ENCODE measurements at places on chromosomes 16 and 17.

GRCh38 chr16:55713103-55713502 lies 57.3 kb downstream of the SLC6A2 start:
- DNase-seq, result no peak

DNA sequence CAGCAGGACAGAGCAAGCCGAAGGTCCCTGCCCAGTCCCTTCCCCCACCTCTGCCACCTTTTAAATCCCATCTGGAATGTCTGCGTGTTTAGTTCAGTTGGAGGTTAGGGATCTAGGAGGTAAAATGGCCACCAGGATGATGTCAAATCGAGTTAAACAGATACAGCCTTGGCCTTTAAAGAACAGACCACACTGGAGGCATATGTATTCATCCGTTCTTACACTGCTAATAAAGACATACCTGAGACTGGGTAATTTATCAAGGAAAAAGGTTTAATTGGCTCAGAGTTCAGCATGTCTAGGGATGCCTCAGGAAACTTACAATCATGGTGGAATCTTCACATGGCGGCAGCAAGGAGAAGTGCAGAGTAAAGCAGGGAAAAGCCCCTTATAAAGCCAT lies 167.8 kb upstream of the CACNG5 start:
- DNase-seq, result no peak

DNA sequence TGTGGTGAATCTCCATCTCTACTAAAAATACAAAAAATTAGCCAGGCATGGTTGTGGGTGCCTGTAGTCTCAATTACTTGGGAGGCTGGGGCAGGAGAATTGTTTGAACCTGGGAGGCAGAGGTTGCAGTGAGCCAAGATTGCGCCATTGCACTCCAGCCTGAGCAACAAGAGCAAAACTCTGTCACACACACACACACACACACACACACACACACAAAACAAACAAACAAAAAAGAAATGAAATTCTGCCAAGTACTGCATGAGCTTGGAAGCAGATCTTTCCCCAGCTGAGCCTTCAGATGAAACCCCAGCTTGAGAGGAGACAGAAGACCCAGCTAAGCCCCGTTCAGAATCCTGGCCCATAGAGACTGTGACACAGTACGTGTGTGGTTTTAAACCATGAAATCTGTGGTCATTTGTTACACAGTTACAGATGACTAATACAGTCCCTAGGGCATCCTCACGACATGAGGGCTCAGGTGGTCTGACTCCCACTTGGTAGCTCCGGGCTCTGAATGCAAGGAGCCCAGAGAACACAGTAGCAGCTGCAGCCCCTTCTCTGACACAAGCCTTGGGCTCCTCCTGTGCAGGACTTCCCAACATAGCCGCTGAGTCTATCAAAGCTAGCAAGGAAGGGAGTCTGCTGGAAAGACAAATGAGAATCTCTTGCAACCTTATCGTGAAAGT lies 132.8 kb downstream of the SEC14L1 start:
- DNase-seq, result no peak

DNA sequence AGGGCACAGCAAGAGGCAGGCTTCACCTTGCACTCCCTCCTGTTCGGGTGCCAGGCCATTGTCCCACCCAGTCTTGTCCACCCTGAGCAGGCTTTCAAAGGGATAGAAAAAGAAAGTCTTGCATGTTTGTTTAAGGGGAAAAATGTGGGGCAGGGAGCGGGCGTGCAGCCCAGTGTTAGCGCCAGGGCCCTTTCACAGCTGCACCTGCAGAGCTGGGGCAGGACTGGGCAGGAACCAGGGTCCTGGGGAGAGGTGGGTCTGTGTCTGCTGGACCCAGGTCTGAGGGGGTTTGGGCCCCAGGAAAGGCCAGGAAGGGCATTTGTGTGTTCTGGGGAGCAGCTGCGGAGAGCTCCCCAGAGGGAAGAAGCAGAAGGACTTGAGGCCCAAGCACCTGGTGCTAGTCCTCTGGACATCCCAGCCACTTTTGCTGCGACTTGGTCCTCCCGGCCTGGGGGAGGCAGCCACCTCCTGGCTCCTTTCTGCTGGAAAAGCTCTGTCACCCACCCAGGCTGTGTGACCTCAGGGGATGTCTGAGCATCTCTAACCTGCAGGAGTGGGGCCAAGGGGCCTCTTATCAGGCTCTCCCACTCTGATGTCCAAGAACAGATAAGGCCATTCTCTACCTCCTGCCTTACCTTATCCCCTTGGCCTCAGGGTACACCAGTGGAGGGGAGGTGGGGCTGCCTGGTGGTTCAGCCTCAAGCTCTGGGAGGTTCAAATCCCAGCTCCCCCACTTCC lies 44.7 kb downstream of the PSME3IP1 start:
- DNase-seq, result no peak

DNA sequence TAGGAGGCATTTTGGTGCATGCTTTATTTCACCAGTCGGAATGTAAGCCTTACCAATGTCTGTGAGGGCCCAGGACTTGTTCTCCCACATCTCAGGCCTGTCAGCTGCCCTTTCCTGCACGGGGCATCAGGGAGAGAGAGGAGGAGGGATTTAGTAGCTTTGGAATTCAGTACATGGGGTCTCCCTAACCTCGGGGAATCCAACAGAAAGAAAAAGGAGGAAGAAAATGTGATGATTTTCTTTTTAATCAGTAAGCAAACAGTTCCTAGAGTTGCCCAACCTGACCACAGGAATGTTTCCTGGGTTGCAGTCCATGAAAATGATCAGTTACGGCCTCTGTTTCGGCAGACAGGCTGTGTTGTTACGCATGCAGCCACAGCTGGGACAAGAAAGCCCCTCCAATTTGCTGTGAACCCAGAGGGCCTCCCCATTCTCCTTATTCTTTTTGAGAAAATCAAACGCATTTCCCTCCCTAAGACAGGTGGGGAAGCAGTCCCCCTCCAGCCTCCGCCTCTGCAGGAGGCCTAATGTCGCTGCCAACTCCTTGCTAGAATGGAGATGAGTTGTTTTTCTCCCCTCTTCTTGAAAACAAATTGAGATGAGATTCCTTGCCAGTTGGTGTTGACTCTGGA lies 53.1 kb upstream of the TANGO6 start:
- DNase-seq, result no peak

GRCh38 chr16:29809031-29809747 lies 2.8 kb upstream of the PRRT2 start:
- DNase-seq, result peak; percentile 21

GRCh38 chr17:44049294-44050060 lies 17.0 kb downstream of the LSM12 start:
- no peak for DNase-seq

DNA sequence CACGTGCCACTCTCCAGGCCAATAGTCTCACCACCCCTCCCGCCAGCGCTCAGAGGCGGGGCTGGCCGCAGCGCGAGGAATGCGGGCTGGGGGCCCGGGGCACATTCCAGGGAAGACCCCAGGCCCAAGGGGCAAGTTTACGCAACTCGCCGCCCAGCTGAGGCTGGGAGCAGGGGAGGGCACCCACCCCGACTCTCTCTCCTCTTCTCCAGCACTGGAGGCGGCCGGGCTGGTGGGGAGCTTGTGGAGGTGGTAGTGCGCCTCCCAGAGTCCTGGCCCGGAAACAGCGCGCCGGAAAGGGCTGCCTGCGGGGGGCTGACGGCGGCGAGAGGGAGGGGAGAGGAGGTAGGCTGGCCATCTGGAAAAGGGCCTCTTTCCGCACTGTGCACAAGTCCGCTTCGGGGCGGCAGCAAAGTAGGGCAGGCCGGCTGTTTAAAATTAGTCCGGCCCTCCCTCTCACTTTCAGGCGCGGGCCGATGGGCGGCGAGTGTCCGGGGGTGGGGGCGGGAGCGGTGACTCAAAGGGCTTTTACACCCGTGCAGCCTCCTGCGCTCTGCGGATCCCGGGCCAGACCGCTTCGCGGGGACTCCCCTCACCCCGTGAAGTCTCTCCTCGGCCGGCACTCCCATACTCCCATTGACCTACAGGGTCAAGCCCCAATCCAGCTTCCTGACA lies 1.1 kb downstream of the FHOD1 start:
- DNase-seq, result peak; percentile 75

GRCh38 chr16:84486551-84487235 lies 17.8 kb downstream of the MEAK7 start:
- DNase-seq, result no peak

- no peak for DNase-seq
These were observed 38.2 kb downstream of the USP32 start for GRCh38 chr17:60353773-60354172.

DNA sequence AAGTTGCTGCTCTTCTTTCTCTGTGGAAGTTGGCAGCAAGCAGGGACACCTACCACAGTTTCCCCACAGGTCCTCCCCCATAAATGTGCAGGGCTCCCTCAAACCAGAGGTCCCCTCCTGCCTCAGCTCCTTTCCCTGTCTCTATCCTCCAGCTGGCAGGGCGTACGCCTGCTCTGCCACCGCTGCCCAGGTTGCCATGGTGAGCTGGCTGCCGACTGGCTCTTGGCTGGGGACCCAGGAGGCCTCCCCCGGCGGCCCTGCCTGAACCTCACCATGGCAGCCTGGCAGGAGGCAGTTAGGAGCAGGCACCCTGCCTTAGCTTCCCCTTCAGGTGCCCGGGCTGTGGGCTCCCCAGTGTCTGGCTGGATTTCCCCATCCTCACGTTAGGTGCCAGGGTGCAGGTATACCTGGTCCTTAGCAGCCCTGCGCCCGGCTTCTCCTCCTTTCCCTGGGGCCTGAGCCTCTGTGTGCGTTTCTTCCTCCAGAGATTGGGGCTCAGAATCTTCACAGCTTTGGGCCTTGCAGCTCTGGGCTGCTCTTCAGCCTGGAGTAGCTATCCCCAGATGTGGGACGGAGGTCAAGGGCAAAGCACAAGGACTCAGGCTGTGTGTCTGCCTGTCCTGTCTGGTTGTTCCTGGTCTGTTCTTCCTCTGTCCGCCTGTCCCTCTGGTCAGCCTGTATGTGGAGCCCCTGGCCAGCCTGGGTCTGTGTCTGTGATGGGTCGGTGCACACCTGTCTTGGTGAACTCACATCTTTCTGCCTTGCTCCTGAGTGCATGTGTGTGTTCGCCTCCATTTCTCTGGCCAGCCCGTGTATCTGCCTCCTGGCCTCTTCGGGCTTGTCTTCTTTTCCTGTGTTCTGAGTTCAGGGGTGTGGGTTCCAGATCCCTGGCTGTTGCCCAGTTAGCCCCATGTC lies 15.7 kb downstream of the GJD3 start:
- DNase-seq, result no peak

GRCh38 chr17:70074236-70074830 lies 692 bp upstream of the KCNJ16 start:
- peak; percentile 41 for DNase-seq

- DNase-seq, result no peak
These were observed 3.3 kb upstream of the IRX5 start for GRCh38 chr16:54927125-54928015.

DNA sequence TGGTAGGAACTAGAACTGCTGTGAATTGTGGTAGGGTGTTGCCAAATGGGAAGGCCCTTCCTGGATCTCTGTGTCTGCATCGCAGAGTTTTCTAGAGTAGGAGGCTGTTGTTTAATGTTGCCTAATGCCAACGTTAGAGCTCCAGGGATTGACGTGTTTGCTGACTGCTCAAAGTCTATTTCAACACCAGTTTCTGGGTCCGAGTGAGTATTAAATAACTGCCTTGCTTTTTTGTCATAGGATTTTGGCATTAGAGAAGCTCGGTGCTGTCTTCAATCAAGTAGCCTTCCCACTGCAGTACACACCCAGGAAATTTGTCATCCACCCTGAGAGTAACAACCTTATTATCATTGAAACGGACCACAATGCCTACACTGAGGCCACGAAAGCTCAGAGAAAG lies 40.0 kb downstream of the SF3B3 start:
- DNase-seq, result no peak

GRCh38 chr17:18159551-18160120 lies 24.0 kb upstream of the ALKBH5 start:
- no peak for DNase-seq

- DNase-seq, result no peak
These were observed 222.7 kb downstream of the HS3ST4 start for GRCh38 chr16:25914357-25914962.

GRCh38 chr16:19329932-19330331 lies 44.4 kb downstream of the CLEC19A start:
- no peak for DNase-seq

- DNase-seq, result no peak
These were observed 9.3 kb upstream of the ZNF594 start for GRCh38 chr17:5201011-5201410.

DNA sequence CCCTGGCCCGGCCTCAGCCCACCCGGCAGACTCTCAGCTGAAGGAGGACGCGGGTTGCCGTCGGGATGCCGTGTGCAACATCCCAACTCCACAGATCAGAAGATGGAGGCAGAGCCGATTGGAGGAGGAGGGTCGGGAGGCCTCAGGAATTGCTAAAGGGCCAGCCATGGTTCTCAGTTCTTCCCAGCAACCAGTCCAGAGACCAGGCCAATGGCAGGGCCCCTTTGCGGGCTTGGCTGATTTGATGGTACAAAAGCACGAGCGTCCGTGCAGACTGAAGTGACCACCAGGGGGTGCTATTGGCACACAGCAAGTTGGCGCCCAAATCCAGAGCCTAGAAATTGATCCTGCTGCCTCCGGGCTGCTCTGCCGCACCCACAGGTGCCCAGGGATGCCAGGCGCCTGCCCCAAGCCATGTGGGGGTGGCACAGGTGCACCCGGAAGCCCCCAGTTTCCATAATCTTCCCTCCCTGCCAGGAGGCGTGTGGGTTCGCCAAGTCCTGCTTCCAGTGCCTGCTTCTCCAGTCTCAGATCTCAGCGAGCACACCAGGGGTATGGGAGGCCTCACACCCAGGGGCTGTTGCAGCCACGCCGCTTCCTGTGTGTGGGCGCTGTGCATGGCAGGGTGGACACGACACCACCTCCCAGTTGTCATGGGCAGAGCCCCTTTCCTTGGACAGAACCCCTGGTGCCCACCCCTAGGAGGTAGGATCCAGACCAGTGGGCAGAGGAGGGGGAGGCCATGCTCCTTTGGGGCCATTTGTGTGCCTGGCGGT lies 7.1 kb upstream of the TEX19 start:
- peak; percentile 94 for DNase-seq

DNA sequence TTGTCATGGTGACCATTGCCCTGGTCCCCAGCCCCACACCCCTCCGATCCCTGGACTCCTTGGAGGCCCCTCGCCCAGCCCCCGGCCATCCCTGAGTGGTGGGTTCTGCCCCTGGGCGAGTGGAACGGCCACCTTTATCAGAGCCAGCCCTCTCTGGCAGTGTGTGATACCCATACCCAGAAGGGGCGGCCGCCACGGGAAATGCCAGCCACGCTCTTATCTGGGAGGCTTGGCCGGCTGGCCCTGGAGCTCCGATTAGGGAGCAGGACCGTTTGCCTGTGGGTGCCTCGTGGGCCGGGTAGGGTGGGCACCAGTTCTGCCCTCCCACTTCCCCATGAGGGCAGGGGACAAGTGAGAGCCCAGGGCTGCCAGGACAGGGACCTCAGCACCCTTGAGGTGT lies 58.3 kb upstream of the ZC3H18 start:
- no peak for DNase-seq

- DNase-seq, result no peak
These were observed 390.6 kb upstream of the ERCC4 start for GRCh38 chr16:13529193-13529982.

GRCh38 chr17:7951143-7951792 lies 19.3 kb downstream of the CNTROB start:
- no peak for DNase-seq

- DNase-seq, result peak; percentile 12
These were observed 59.2 kb downstream of the TEX14 start for GRCh38 chr17:58632324-58633314.

GRCh38 chr16:68860978-68861892 lies 17.9 kb downstream of the TANGO6 start:
- DNase-seq, result no peak

- DNase-seq, result no peak
These were observed 190.8 kb downstream of the SLC39A11 start for GRCh38 chr17:72901657-72902056.

Measured in cerebellar cortex (tissue), 1 donor.